ENCODE measurements at places on chromosomes 2 and 18.

DNA sequence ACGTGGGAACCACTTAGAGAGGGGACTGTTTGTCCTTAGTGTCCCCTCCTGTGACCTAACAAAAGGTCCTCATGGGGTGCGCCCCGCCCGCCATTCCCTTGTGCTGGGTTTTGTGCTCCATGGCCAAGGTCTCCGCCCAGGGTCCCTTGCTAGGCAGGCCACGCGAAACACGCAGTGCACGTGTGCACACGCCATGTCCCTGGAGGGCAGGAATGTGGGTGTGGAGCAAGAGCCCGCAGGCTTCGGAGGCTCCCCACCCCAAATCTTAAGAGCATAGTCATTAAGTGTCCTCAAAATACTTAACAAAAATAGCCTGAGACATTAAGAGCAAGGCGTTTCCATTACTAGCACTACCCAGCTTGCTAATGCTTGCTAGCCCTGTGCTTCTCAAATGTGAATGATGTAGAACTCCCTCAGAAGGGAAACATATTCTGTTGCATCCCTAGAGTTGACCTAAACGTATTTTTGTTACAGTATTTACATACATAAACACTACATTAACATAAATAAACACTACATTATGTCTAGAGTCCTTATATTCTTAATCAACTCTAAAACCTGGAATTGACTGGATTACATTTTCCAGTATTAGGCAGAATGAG lies 117.6 kb upstream of the APCDD1 start:
- no peak for DNase-seq

DNA sequence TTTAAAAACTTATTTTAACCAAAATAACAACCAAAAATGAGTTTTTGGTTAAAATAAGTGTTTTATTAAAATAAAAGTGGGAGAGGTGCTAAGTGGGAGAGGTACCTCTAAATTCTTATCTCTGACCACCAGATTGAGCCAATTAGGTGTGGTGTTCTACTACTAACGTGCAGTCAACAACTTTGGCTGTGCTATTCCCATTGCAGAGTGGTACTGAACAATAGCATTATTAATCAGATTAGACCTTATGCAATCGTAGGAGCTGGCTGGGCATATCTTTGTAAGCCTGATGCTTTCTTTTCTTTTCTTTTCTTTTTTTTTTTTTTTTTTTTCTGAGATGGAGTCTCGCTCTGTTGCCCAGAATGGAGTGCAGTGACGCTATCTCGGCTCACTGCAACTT lies 38.9 kb downstream of the RAB27B start:
- no peak for DNase-seq

- DNase-seq, result no peak
Observed at GRCh38 chr2:224426656-224427055, 24.7 kb upstream of the FAM124B start.

GRCh38 chr2:64751286-64752260 lies 97.9 kb upstream of the SERTAD2 start:
- DNase-seq, result peak; percentile 73

DNA sequence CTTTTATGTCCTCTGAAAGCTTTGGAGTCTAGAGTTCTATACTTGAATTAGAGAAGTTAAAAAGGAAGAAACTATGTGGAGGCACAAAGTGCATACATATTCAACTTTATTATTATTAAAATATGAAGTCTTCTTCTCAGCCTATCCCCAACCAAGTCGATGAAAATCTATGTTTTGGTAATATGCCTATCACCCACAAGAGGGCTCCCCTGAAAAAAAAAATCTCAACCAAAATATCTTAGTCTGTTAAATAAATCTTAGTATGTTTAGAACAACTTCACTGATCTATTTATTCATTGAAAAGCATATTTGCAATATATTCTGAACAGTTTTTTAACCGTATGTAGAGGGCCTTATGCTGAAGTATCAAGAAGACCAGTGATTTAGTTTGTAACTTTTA lies 804.5 kb downstream of the TDRD15 start:
- DNase-seq, result no peak

GRCh38 chr2:133888621-133889219 lies 320.5 kb upstream of the NCKAP5 start:
- no peak for DNase-seq

DNA sequence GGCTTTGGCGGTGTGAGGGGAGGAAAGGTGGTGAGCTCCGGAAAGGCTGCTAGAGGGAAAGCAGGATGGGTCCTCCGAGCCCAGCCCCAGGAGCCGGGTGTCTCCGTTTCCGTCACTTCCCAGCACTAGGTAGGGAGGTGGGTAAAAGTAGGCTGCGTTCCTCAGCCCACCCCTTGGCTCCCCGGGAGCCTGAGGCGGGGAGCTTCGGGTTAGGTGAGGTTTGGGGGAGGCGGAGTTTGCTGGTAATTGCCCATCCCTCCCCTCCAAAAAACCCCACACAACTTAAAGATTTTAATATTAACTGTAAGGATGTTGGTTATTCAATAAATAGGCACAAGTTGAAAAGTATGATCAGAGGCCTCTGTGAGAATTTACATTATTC lies 552 bp upstream of the ATF2 start:
- no peak for DNase-seq

- no peak for DNase-seq
Observed at GRCh38 chr2:215712871-215713790, 277.3 kb upstream of the FN1 start.

- DNase-seq, result no peak
Observed at GRCh38 chr2:16169381-16169960, 229.1 kb downstream of the MYCN start.

DNA sequence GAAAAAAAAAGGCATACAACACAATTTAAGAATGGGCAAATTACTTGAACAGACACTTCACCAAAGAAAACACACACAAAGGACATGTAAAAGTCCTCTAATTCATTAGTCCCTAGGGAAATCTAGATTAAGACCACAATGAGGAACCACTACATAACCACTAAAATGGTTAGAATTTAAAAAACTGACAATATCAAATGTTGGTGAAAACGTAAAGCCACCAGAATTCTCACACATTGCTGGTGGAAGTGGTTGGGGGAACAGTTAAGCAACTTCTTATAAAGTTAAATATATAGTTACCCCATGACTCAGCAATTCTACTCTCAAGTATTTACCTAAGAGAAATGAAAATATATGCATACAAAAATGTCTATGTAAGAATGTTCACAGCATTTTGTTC lies 11.8 kb downstream of the RTN4 start:
- DNase-seq, result no peak

- DNase-seq, result no peak
Observed at GRCh38 chr2:17752246-17752645, 1.4 kb downstream of the SMC6 start.

- no peak for DNase-seq
Observed at GRCh38 chr18:70627182-70627802, 338.4 kb downstream of the SOCS6 start.

GRCh38 chr2:55147531-55147930 lies 84.6 kb downstream of the CLHC1 start:
- no peak for DNase-seq

DNA sequence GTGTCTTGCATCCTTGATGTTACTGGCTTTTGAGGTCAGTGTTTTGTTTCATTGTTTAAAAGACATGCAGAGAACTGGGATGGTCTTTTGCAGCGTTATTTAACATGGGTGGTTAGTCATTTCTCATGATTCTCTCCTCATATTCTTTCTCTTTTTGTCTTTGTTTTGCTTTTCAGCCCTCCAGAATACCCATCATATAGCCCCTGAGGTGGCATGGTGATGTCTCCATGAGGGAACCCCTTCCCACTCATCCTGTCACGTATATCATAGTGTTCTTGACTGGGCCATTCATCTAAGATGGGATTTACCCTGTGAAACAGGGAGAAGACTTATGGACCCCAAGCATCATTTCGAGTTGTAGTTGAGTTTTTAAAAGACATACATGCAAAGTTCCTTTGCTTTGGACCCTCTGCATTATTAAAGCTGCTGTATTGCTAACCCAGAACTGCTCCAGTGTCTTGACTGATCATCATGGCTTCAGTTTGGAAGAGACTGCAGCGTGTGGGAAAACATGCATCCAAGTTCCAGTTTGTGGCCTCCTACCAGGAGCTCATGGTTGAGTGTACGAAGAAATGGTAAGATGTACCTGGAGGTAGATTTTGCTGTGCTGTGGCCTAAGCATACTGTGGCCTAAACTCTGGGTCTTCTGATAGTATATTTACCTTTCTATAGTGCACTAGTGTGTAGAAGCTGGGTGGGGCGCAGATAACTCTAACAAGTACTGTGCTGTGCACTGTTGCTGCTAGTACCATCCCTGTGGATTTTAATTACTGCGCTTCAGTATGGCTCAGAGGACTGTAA lies 1.4 kb downstream of the EHBP1 start:
- no peak for DNase-seq

GRCh38 chr2:14454202-14454601 lies 178.3 kb upstream of the LRATD1 start:
- peak; percentile 2 for DNase-seq

DNA sequence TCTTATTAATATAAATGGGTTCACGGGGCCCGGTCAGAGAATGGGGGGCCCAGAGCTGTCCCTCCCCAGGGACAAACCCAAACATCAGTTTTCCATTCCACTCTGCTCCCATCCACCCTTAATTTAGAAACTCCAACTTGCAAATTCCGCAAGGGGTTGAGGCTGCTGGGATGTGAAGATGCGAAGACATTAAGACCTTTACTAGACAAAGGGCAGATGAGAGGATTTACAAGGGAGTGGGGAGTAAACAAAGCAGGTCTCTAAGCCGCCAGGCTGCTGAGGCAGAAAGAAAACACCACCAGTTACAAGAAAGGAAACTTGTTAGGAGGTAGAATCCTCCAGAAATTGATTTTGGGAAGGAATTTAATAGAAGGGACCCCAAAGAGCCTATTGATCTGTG lies 33.1 kb downstream of the MARCO start:
- DNase-seq, result no peak

GRCh38 chr2:215507136-215507535 lies 71.3 kb upstream of the FN1 start:
- DNase-seq, result no peak

DNA sequence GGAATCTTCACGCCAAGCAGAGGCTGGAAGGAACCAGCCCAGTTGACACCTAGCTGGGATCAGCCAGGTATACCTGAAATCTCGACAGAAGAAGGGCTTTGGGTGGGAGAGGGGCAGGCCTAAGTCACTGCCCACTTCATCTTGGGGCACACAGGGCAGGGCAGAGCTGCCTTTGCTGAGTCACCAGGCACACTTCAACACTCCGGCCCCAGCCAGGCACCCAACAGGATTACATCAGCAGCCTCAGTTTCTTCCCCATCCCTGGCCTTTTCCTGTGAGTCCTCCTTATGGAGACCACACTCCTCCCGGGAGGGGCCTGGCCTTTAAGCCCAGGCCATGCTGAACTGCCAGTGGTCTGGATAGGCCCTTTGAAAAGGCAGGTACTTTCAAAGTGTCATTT lies 201.7 kb upstream of the HS6ST1 start:
- DNase-seq, result no peak

DNA sequence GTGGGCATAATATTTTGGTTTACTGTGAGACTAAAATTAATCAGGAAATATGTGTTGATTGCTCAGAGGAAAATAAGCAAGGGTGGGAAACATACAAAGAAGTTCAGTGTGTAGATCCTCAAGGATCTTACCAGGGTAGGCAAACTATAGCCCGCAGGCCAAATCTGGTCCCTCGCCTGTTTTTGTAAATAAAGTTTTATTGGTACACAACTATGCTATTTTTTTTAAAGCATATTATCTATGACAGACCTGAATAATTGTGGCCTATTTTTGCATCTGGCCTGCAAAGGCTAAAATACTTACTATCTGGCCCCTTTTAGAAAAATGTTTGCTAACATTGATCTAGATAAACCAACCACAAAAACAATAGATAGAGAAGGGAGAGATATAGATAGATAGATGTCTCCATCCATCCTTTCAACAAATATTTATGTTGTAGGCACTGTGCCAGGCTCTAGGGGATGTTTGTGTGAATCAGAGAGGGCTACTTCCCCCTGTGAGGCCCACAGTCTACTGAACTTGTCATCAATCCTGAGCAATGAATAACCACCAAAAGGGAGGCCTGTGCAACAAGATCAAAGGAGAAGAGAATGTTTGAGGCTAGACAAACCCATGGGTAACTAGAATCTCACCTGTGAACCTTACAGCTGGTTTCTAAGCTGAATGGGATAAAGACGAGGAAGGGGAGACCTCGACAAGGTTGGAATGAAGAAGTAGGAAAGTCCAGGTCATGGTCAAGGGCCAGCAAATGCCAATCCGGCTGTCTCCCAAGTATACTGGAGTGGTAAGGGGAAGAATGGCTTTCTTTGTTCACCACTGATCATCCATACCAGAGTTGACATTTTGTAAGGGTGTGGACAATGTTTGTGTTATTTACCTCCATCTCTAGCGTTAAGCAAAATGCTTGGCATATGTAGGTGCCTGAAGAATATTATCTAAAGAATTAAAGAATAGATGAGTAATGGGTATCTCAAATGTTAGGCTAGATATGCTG lies 23.6 kb downstream of the ALPK2 start:
- no peak for DNase-seq

DNA sequence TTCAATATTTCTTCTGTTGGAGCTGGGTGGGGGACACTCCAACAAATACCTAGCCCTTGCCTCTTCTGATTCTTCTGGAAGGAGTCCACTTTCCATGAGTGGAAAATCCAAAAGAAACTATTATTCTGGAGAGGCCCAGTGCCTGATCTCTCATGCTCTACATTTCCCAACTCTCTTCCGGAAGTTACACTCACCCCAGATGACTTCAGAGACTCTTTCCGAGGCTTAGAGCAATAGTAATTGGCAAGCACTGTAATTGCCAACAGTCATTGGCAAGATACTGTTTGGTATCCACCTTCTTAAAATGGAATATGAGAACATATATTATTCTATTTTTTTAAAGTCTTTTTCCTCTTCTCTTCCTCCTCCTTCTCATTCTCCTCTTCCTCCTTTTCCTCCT lies 60.5 kb upstream of the CYRIA start:
- DNase-seq, result no peak

DNA sequence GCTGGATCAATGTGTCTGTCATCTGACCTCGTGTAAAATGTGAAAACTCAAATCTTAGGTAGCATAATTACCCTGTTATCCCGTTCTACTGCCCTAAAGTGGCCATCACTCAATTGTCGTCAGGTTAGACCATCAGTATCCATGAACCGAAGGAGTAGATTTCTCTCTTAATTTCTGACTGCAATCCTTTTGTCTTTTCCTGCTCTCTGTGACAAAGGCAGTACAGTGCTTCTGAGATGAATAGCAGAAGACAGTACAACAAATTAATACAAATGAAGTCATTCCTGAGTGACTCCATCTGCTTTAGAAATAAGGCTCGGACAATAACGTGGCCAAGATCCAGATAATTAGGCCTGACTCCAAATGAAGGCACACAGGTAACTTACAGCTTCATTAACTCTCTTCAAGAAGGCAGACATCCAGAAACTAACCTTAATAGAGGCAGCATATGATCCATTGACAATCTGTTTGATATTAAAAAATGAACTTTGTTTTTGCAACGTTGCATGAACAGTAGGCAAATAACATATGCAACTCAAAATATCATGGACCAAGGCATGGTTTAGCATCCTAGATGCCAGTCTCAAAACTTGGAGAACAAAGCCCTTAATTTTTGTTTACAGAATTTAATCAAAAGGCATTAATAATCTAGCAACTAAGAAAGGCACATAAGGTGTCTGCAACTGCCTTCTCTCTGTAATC lies 96.7 kb upstream of the CDH20 start:
- DNase-seq, result no peak

GRCh38 chr2:65429786-65430602 lies 2.4 kb downstream of the SPRED2 start:
- DNase-seq, result no peak

- peak; percentile 2 for DNase-seq
Observed at GRCh38 chr18:22711192-22711685, 221.9 kb upstream of the RBBP8 start.

- no peak for DNase-seq
Observed at GRCh38 chr2:119473621-119474370, 42.1 kb downstream of the TMEM37 start.

GRCh38 chr2:138060301-138060635 lies 96.0 kb downstream of the HNMT start:
- DNase-seq, result no peak
